ENCODE measurements at places on chromosomes 7 and 10. TPM values are rescaled to one million over a fixed set of nuclear protein-coding genes. Genes with fewer than 3 reads are reported as not detected.

DNA sequence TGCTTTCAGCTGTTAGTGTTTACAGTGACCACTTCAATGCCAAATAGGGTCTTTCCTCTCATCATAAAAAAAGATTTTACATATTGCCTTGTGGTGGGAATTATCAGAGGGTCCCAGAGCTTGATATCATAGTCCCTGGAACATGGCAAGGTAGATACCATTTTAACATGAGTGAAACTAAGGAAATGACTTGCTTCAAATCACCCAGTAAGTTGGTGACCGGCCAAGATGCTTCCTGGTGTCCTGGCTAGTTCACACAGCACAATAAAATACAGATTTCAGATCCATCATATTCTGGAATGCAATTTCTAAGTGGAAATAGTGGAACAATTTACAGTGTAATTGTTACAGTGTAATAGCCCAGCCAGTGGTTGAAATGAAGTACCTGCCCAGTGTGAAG, 36.6 kb downstream of the CNNM1 start:
- DNase-seq, result no peak

- DNase-seq, result no peak
Observed at GRCh38 chr7:115274-115911, 77.0 kb upstream of the FAM20C start.

DNA sequence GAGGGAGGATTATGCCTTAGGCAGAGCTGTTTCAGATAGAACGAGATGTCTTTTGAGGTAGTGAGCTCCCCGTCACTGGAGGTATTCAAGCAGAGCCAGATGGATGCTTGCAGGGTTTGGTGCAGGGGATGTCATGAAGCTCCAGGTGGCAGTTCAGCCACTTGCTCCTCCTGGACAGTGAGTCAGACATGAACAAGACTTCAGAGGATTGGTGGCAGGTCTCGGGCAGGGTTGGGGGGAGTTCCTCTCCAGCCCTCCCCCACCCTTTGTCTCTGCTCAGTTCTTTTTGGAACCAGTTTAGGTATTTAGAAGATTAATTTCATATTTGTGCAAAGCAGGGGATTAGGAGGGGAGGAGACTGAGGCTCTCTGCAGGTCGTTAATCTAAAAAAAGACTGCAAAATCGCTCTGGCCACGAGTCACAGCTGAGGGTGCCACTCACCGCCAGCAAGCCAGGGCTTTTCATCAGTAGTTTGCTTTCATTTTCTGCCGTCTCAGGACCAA, 21.5 kb upstream of the MYL10 start:
- no peak for DNase-seq

GRCh38 chr7:156783864-156784263, 109.1 kb downstream of the LMBR1 start:
- DNase-seq, result no peak

DNA sequence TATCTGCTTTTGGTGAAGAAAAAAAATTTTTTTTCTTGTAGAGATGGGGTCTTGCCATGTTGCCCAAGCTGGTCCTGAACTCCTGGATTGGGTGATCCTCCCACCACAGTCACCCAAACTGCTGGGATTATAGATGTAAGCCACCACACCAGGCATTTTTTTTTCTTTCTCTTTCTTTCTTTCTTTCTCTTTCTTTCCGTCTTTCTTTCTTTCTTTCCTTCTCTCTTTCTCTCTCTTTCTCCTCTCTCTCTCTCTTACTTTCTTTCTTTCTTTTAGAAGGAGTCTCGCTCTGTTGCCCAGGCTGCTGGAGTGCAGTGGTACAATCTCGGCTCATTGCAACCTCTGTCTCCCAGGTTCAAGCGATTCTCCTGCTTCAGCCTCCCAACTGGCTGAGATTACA, 3.5 kb upstream of the UBE2D4 start:
- no peak for DNase-seq

DNA sequence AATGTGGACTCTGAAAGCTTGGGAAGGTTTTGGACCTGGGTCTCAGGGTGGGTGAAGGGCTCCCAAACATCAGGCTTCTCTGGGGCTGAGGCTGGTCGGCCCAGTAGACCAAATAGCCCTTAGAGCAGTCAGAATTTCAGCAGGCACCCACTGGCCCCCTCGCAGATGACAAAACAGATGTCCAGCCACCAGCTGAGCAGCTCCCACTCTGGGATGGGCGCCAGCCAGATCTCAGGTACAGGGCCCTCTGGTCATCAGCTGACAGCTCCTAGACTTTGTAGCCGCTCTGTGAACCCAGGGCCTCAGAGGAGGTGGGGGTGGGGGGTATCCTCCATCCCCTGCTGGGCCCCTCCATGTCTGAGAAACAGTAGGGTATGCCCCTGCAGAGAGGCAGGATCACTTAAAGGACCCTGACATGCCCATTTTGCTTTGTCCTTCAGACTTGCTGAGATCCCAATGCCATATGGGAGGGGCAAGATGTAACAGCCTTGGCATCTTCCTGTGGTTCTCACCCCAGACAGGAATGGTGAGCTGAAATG, 26.5 kb downstream of the HSPA12A start:
- DNase-seq, result no peak

- DNase-seq, result no peak
Observed at GRCh38 chr10:102676534-102677315, 32.4 kb downstream of the TRIM8 start.

GRCh38 chr7:1940402-1940786, 270.3 kb downstream of the ELFN1 start:
- DNase-seq, result no peak

The ADAM22 gene
- 0.06 TPM for polyA plus RNA-seq

- DNase-seq, result no peak
Observed at GRCh38 chr7:120805636-120806388, 52.1 kb downstream of the TSPAN12 start.

DNA sequence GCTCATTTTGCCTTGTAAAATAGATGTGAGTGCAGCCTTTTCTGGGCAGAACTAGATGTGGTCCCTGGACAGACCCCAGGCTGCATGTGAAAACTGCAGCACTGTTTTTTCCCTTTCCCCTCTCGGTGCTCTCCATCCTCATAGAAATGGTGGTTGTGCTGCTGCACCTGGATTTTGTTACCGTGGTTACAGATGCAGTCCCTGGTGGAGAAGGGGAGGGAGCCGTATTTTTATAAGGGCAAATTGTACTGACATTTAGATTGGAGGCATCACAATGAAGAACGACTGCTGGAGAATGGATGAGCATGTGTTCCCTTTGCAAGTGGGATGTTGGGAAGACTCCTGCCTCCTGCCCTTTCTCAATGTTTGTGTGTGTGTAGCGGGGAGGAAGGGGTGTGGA, 469.9 kb downstream of the CCSER2 start:
- no peak for DNase-seq

The MCMBP gene
- 41.6 TPM for polyA plus RNA-seq

GRCh38 chr7:10156972-10157371, 816.7 kb upstream of the PHF14 start:
- no peak for DNase-seq

The FAM25C gene
- polyA plus RNA-seq, result not detected

The SAMD9L gene
- 4.8 TPM for polyA plus RNA-seq

The RBM17 gene
- 28.9 TPM for polyA plus RNA-seq

The PHYHIPL gene
- polyA plus RNA-seq, result not detected

- DNase-seq, result no peak
Observed at GRCh38 chr10:100864978-100865377, 47.8 kb upstream of the SLF2 start.

DNA sequence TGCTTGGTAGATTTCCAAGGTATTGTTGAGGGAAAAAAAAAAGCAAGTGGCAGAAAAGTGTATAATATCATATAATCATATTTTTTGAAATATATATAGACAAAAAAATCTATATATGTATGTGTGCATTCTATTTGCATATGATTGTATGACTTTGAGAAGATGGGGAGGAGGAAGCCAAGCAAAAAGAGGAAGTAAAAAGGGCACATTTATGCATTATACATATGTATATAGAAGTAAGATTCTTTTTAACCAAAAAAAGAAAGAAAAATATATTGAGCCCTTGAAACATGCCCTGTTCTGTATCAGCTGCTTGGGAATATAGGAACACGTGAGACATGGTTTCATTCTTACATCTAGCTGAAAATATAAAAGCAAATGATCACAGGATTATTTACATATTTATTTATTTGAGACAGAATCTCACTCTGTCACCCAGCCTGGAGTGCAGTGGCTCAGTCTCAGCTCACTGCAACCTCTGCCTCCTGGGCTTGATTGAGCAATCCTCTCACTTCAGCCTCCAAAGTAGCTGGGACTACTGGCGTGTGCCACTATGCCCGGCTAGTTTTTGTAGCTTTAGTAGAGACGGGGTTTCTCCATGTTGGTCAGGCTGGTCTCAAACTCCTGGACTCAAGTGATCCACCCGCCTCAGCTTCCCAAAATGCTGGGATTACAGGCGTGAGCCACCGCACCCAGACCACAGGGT, 18.0 kb upstream of the SLF2 start:
- DNase-seq, result no peak

DNA sequence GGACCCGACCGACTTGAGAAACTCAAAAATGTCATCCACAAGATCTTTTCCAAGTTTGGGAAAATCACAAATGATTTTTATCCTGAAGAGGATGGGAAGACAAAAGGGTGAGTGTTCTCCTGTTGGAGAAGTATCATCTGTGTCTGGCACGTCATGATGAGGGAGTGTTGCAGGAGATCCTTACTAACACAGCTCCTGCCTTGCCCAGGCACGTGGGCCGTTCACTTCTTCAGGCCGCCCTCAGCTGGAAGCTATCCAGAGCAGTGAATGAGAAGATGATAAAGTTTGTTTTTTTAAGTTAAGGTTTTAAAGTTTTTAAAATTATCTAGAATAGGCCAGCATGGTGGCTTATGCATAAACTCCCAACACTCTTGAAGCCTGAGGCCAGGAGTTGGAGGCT, 6.2 kb downstream of the EIF3B start:
- no peak for DNase-seq

DNA sequence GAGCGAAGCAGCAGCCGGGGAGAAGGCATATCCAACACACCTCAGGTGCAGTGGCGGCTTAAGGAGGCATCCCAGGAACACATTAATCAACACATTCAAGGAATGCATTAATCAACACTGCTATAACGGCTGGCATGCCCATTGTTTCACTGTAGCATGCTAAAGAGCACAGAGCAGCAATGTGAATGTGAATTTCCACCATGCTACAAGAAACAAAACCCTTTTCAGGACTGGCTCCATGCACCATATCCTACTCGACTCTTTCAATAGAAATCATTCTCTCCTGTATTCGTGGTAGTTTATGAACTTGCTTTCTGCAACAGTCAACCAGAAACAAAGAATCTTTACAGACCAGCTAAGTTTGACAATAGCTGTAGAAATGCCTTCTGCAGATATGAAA, 149.0 kb downstream of the NRCAM start:
- no peak for DNase-seq

DNA sequence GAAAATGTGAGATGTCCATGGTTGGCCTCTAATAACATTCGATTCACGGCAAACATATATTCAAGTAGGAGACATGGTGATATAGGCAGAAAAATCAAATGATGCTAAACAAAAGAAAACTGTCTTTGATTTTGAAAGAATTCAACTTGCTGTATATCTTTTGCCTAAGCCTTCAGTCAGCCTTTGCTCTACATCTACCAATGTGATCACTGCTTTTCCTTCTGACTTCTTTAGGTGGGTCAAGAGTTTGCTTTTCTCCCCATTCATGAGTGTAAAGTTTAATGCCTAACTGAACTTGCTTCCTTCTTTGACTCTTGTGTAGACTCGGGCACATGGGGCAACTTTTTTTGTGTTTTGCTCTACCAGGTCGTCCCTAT, 417 bp upstream of the HIF1AN start:
- DNase-seq, result no peak

The SLIT1 gene
- 0.02 TPM for polyA plus RNA-seq

The GPR85 gene
- polyA plus RNA-seq, result 2.6 TPM

- no peak for DNase-seq
Observed at GRCh38 chr7:155405399-155406318, 52.3 kb upstream of the EN2 start.

The SLC13A4 gene
- polyA plus RNA-seq, result 0.04 TPM

The ANKRD1 gene
- 3.2 TPM for polyA plus RNA-seq

The HOXA1 gene
- polyA plus RNA-seq, result 1.0 TPM

- no peak for DNase-seq
Observed at GRCh38 chr10:127257395-127257794, 61.0 kb upstream of the INSYN2A start.

The EVX1 gene
- not detected for polyA plus RNA-seq

GRCh38 chr10:79336739-79337138, 10.5 kb upstream of the PPIF start:
- DNase-seq, result no peak

DNA sequence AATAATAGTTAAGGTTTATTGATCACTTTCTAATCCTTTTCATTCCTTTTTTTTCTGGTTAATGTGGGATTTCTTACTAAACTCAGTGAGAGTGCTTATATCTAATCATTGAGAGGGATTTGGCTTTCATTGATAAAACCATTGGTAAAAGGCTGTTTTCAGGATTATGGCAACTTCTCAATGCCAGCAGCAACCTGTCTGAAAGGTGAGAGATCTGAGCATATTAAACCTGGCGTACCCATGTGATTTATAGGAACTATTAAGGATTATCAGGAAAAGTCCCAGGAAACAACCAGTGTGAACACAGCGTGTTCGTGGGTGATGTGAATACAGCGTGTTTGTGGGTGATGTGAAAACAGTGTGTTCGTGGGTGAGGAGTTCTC, 65.9 kb downstream of the PDIA4 start:
- no peak for DNase-seq

DNA sequence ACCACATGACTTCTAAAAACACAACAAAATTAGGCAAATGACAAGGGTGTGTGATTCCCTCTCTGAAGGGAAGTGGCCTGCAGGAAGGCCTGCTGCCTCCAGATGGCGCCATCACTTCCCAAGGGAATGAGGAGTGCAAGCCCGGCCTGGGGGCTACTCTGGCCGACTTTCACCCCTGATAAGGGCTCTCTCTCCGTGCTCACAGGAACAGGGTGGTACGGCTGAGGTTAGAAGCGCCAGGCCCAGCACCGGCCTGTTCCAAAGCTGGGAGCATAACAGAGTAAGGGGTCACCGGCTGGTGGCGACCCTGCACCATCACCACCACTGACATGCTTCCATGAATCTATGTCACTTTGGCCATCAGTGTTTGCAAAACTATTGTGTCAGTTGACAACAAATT, 13.1 kb downstream of the RBP3 start:
- no peak for DNase-seq

DNA sequence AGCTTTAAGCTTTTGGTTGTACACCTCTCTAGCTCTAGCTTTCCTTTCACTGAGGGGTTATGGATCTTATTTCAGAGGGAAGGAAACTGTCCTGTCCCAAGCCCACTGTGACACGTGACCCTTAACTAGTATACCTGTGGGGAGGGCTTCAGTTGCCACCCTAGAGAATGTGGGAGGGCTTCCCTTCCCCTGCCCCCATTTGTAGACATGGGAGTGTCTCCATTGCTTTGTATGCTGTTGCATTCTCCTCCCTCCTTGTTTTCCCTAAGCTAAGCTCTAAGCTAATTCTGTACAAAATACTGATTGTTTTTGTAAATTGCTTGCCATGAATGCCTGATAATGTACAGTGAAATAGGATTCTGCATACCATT, 11.2 kb downstream of the LUC7L2 start:
- no peak for DNase-seq

The FAM13C gene
- not detected for polyA plus RNA-seq

GRCh38 chr10:130816116-130816901, 495.2 kb downstream of the TCERG1L start:
- DNase-seq, result no peak

Data from BJ (cell line).